ENCODE measurements at places on chromosomes 2 and 18.
A peak's percentile ranks its signal among the peaks of the same experiment; 100 is the strongest.

DNA sequence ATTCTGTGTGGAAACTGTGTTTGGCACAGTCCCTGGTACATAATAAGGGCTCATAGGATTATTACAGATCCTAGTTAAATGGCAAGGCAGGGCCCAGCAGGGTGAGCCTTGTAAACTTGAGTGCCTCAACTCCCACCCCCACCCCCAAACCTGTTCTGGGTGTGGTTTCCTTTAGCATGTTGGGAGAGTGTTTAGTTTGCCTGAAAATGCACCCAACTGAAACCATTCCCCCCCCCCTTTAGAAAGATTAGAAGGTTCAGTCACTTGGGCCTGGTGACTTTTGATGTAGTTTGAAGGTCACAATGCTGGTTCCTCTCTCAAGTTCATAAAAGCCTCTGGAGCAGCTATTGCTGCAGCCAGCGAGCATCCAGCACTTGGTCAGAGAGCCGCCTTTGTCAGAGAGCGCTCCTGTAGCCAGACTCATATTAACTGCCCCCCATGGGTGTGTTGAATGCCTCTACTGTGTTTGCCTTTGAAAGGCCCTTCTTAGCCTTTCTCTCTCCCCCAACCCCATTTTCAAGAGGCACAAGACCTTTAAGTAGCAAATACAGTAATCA, 113.7 kb downstream of the SPTBN1 start:
- DNase-seq = no peak

GRCh38 chr2:23385748-23386338, 864 bp downstream of the KLHL29 start:
- no peak for DNase-seq

DNA sequence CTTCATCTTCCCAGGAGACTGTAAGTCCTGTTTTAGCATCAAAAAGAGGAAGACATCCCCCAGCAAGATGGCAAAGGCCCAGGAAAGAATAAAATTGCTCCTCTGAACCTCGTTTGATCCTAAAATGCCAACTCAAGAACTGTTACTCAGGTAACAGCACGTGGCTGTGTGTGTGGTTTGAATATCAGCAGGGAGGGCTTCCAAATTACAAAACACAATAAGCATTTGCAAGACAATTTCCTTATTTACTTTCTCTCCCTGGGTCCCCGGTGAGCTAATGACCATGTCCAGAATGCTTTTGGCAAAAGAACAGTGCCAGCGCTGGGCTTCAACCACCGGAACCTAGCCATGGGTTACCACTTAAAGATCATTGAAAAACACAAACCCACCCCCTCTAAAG, 163.6 kb downstream of the C1D start:
- DNase-seq = no peak

DNA sequence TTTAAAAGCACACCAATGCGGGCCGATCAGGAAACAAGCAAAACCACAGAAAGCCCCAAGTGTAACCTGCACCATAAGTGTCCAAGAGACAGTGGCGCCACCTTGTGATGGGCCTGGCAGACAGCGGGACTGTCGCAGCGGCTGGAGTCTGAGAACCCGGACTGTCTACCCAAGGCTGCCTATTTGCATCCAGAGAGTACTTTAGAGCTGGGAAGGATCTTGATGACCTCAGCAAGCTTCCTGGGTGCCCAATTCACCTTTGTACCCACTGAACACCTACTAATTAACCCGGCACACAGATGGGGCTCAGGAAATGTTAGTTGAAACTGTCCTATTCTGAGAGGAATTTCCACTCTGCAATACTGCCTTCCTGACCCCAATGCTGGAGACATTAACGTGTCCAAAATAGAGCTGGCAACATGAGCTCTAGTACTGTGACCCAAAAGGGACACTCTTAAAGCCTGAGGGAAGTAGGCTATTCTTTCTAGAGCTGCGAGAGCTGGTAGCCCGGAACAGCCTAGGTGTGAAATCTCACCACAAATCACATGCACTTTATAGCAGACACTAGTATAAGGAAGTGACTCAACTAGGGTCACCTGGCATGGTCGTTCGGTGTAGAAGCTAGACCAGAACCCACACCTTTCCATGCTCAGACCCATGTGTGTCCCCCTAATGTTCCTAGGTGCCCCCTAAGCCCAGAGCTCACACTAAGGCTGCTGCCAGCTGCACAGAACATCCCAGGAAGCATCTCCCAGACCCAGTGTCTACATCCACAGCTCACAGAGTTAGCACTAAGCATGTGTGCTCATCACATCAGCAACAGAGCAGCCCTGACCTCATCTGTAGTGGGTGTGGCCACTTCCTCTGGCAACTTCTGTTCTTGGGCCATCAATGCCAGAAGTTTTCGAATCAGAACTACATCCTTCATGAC, 25.4 kb downstream of the POLR1A start:
- DNase-seq = peak; percentile 85

- peak; percentile 18 for DNase-seq
Observed at GRCh38 chr2:64233376-64233922, 89.2 kb upstream of the PELI1 start.

GRCh38 chr2:169980001-169980400, 152.7 kb downstream of the UBR3 start:
- peak; percentile 28 for DNase-seq

GRCh38 chr2:216596980-216597509, 36.2 kb upstream of the IGFBP2 start:
- peak; percentile 13 for DNase-seq

GRCh38 chr2:91974401-91975129, 2896.7 kb upstream of the TEKT4 start:
- no peak for DNase-seq

DNA sequence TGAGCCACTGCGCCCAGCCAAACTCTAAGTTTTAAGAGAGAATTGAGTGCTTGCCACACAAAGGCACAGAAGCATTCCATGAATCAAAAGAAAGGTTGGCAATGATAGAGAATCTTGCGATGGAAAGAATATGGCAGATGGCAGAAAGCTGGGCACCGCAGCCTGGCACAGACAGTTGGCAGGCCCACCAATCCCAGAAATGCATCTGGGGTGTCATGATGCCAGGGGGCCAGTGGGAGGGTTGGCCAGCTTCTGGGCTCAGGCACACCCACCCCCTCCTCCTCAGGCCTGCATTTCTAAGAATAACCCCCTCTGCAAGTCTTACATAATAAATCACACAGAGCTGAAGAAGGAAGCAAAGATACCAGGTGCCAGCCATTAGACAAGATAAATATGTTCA, 19.6 kb downstream of the ZNF2 start:
- DNase-seq = no peak

DNA sequence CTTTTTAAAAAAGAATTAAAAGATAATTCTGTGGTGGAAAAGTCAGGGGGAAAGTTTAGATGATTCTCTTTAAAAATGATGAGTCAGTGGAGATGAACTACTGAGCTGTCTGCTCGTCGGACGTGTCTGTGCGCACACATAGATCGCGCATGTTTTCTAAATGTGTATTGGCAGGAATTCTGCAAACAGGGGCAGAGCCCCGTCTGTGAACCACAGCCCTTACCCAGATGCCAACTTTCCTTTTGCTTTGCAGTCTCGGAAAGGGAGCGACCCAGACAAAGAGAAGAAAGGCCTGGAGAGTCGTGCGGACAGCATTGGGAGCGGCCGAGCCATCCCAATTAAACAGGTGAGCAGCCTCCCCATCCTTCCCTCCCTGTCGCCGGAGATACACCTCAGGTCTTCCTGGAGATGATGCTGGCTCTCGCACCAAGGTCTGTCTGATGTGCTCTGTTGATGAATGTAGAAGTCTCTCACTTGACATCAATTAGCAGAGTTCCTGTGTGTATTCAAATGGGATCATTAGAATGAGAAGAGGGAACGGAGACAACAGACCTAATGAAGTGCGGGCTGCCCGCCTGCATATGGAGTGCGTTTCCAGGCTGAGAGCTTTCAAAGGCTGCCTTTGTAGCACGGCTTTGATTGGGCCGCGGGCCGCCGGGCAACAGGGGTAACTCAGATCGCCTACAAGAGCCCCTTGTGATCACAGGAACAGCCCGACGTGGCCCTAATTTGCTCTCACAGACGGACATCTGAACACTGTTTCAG, 313.3 kb downstream of the AGAP1 start:
- no peak for DNase-seq

DNA sequence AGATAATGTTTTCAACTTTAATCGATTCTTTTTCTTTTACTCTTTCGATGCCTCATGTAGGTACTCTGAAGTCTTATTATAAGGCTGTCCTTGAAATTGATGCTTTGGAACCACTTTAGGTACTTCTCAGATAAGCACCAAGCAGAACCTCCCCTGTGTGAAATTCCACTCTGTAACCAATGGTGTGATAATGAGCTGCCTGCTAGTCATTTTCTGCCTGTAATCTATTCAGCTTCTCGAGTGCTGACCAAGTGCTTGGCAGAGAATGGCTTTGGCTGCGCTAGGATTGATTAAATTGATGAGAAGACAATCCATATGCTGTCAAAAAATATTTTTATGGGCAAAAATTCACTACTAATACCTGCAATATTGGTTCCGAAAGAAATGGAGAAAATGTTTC, 132.1 kb upstream of the STON1 start:
- no peak for DNase-seq

- no peak for DNase-seq
Observed at GRCh38 chr2:14051401-14051800, 581.1 kb upstream of the LRATD1 start.

- DNase-seq = peak; percentile 69
Observed at GRCh38 chr2:237411683-237412423, 2.1 kb downstream of the COL6A3 start.

GRCh38 chr18:38966841-38967240, 1401.2 kb upstream of the CELF4 start:
- no peak for DNase-seq

DNA sequence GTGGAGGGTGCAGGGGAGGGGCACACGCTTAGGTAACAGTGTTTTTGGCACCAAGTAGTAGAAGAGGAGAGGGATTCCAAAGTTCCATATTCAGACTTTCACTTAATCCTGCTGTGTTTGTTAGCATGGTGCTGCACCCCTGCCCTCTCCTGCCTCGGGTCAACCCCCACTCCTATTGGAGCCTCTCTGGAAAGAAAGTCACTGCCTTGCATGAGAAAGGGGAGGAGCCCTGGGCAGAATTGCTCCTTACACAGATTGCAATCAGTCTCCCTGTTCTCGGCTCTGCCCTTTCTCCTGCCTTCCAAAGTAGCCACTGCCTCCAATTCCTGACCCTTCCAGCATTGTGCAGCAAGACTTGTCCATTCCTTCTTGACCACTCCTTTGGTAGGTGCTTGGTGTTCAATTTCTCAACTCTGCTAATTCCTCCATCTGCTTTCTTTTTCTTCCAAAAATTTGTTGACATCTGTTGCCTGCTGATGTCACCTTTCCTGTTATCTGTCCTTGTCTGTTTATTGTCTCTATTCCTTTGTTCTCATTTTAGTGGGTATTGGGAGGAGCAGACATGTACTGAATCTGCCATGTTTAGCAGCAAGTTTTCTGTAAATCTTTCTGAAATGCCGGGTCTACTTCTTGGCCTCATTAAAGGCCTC, 225.4 kb downstream of the LOXHD1 start:
- DNase-seq = no peak

DNA sequence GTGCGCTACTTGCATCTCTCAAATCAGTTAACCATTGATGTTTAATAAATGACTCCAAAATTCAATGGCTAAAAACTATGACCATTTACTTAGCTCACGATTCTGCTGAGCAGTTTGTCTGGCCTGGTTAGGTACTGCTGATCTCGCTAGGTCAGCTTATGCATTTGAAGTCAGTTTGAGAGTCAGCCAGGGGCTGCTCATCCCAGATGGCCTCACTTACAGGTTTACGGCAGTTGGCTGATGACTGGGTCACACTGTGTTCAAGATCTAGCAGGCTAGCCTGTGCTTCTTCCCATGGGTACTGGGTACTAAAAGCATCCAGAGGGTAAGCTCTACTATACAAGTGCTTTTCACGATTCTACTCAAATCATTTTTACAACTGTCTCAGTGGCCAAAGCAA, 122.1 kb downstream of the DLGAP1 start:
- DNase-seq = no peak

DNA sequence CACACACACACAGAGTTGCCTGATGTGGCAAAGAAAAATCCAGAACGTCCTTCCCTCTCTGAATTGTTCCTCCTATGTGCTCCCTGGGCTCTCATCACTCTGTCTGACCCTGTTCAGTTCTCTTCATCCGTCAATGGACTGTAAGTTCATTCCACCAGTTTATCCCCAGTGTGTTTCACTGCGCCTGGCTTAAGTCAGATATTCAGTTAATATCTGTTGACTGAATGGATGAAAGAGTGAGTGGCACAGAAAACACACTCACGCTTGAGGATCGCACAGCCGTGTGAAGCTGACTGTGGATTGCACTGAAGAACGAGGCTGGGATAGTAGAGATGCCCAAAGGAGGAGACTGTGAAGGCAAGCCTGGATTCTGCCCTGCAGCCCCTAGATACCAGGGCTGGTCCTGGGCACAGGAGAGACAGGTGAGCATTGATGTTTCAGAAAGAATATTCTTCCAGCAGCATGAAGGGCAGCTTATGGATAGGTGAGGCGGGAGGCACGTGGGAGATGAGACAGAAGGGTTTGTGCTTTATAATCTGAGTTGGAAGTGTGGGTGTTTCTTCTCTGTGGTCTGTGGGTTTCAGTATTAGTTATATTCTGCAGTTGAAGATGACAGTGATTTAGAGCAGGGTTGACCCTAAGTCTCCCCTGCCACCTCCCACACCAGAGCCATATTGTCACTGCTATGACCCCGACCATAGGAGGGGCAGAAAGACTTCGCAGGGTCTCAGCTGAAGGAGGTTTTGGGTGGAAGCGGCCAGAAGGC, 129.9 kb downstream of the SOCS6 start:
- no peak for DNase-seq

DNA sequence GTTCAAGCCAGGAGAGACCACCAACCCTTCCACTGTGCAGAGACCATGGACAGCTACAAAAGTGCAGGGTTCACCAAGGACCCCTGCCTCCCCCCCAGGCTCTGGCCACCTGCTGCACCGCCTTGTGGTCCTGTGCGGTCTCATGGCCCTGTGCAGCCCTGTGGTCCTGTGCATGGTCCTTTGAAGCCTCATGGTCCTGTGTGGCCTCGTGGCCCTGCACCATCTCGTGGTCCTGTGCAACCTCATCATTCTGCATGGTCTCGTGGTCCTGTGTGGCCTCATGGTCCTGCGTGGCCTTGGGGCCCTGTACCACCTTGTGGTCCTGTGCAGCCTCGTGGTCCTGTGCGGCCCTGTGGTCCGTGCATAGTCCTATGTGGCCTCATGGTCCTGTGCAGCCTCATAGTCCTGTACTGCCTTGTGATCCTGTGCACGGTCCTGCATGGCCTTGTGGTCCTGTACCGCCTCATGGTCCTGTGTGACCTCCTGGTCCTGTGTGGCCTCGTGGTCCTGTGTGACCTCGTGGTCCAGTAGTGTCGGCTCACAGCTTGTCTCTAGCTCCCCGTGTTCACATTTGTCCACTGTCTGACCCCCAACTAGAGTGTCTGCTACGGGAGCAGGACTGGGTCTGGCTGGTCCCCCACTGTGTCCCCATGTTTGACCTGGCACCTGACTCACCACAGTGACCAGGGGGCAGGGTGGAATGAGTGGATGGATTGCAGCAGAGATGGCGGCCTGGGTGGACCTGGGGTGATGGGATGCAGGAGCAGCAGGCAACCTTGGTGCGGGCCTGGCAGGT, 20.0 kb upstream of the OTOS start:
- DNase-seq = no peak

GRCh38 chr2:150101947-150102346, 385.5 kb downstream of the RND3 start:
- DNase-seq = peak; percentile 30
